Naive thymus-derived CD4-positive, alpha-beta T cell (primary cell): ENCODE measurements at places on chromosomes 1 and 21. TPM values are rescaled to one million over a fixed set of nuclear protein-coding genes. Genes with fewer than 3 reads are reported as not detected.

NCF2 gene
- total RNA-seq = 15.2 TPM

TMEM82 gene
- total RNA-seq = not detected in 2 replicates

AMY2A gene
- not detected for total RNA-seq

RHBG gene
- not detected in 2 replicates for total RNA-seq

DNA sequence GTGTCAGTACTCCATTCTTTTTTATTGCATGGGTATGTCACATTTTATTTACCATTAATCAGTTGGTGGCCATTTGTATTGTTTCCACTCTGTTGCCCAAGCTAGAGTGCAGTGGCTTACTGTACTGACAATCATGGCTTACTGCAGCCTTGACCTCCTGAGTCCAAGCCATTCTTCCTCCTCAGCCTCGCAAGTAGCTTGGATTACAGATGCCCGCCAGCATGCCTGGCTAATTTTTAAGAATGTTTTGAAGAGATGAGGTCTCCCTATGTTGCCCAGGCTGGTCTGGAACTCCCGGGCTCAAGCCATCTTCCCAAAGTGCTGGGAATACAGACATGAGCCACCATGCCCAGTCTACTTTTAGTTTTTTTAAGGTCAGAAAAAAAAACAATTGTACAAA is 813 bp upstream of the SFT2D2 start:
- DNase-seq = no peak

DNA sequence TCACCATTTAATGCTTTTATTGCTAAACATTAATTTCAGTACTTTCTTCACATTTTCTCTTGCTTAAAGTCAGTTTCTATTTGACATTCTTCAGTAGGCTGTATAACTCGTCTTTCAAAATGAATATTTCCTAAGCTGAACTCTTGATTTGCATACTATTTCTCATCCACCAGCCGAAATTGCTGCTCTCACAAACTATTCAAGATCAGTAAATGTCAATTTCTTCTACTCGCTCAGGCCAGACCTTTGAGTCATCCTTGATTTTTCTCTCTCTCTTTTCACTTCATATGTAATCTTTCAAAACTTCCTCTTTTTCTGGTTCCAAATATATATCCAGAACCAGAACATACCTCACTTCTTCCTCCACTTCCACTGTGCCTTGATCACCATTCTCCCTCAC is 990.0 kb downstream of the KCNT2 start:
- DNase-seq = no peak

DNA sequence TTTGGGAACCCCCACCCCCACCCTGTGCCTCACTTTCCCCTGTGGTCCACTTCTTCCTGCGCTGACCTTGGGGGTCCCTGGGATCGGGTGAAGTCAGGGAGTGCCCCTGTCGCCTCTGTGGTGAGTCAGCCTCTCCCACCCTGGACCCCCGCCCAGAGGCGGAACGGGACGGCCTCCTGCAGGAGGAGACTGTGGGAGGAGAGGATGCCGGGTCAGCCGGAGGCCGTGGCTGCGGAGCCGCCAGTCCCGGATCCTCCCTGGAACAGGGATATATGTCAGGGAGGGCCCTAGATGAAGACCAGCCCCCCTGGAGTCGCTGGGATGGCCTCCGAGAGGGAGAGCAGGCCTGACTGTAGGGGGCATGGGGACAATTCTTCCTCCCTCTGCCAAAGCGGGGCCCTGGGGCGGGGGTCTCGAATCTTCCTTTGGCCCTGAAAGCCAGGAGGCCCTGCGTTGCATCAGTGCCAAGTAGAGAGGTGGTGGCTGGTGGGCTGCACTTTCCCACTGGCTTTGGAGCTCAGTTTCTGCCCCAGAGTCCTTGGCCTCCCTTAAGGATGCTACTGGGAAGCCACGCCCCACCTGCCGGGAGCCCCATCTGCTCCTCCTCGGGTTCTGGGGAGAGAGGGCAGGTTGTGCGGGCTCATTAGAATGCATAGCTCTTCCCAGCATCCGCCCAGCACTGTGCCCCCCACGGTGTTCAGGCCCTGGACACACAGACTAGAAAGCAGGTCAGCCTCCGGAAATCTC is 930 bp downstream of the ARHGEF10L start:
- no peak for DNase-seq
